ENCODE measurements at places on chromosomes 12 and 14. TPM values are rescaled to one million over a fixed set of nuclear protein-coding genes. Genes with fewer than 3 reads are reported as not detected.

TMEM19 gene
- total RNA-seq, result 39.5 TPM

DNA sequence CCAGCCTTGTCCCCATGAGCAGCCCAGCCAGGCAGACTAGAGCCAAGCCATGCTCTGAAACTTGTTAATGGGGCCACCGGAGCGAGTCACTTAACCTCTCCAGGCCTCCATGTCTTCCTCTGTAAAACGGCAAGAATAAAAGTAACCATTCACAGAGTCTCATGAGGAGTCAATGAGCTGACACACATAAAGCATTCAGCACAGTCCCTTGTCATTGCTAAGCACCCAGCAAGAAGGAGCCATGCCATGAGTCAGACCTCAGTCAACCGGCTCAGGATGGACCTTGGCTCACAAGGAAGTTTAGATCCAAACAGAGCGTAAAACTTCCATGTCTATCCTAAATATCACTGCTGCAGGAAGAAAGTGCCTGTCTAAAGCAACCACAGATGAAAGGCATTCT is 10.6 kb downstream of the FICD start:
- no peaks in the 10 kb centered on the region for H3K27me3 ChIP-seq
- H3K36me3 ChIP-seq, result peaks cover 33% of the 10 kb centered on the region
- no peaks in the 10 kb centered on the region for H3K4me1 ChIP-seq
- H3K27ac ChIP-seq, result no peak overlapping the region
- no peak for DNase-seq

GPHB5 gene
- not detected for total RNA-seq

DNA sequence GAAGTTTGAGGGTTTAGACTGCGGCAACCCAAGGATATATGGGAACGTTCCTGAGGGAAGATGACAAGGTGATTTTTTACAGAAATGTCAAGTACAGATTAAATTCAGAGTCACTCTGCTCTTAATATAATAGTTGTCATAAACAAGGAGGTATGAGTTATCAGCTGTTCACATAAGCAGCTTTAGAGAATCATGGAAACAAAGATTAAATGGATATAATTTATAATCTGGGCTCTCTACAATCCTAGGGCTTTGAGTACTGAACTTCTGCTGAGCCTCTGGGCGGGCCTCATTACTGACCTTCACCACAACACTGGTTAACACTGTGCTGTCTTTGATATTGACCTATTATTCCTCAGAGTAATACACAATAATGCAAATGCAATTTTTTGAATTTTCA is 577.8 kb downstream of the RPS29 start:
- H3K4me3 ChIP-seq, result no peak overlapping the region
- no peaks in the 10 kb centered on the region for H3K27me3 ChIP-seq
- H3K36me3 ChIP-seq, result no peaks in the 10 kb centered on the region
- no peak for DNase-seq
- no peaks in the 10 kb centered on the region for H3K4me1 ChIP-seq

DNA sequence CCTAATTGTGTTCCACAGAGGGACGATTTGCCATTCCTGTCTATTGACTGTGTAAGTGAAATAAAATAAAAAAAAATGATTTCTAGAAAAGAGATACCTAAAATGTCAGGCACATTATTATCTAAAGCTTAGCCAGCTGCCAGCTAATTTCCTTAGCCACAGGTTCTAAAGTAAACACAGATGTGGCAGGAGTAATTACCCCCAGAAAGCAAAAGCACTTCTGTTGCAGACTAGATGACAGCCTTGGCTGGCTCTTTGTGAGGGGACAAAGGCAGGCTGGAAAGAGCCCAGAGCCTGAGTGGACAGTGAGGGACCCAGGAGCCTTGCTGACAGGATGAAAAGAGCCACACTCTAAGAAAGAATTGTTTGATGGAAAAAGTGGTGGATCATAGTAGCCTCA is 418.1 kb downstream of the LRIG3 start:
- H3K27ac ChIP-seq, result no peak overlapping the region
- no peaks in the 10 kb centered on the region for H3K36me3 ChIP-seq
- H3K27me3 ChIP-seq, result no peaks in the 10 kb centered on the region
- DNase-seq, result no peak
- H3K4me3 ChIP-seq, result no peak overlapping the region
- H3K4me1 ChIP-seq, result 0 out of 2 replicates have a peak, but pooled peaks cover 8% of the 10 kb centered on the region

GRCh38 chr12:64791036-64791435 is 31.8 kb upstream of the GNS start:
- H3K27ac ChIP-seq, result no peak overlapping the region
- DNase-seq, result no peak
- H3K4me1 ChIP-seq, result peaks cover 33% of the 10 kb centered on the region
- no peaks in the 10 kb centered on the region for H3K36me3 ChIP-seq

GRCh38 chr14:76591266-76591665 is 170.0 kb upstream of the VASH1 start:
- no peaks in the 10 kb centered on the region for H3K36me3 ChIP-seq
- H3K27ac ChIP-seq, result no peak overlapping the region
- H3K4me1 ChIP-seq, result no peaks in the 10 kb centered on the region

KRT73 gene
- total RNA-seq, result not detected

DNA sequence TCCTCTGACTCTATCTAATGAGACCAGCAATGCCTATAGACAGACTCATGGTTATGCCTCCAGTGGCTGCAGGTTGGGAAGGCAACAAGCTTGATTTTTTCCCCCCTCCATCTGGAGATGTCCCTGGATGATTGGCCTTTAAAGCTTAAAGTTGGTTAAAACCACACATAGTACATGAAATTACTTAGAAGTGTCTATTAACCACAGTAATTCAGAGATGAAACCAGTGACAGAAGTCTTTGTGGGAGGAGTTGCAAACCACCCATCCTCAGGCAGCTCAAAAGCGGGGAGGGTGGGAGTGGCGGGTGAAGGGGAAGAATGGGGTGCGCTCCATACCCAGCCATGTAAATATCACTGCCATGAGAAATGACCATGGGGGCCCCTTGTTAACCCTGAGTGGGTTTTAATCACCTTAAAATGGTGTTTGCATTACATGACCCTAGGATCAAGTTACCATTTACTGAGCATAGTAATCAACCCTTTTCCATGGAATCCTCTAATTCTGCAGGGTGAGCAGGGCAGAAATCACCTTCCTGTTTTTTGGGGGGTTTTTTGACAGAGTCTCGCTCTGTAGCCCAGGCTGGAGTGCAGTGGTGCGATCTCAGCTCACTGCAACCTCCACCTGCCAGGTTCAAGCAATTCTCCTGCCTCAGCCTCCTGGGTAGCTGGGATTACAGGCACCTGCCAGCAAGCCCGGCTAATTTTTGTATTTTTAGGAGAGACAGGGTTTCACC is 133.5 kb downstream of the FOXN3 start:
- no peaks in the 10 kb centered on the region for H3K36me3 ChIP-seq
- no peaks in the 10 kb centered on the region for H3K4me1 ChIP-seq
- no peak overlapping the region for H3K27ac ChIP-seq
- no peak for DNase-seq
- H3K27me3 ChIP-seq, result peaks cover 57% of the 10 kb centered on the region

DNA sequence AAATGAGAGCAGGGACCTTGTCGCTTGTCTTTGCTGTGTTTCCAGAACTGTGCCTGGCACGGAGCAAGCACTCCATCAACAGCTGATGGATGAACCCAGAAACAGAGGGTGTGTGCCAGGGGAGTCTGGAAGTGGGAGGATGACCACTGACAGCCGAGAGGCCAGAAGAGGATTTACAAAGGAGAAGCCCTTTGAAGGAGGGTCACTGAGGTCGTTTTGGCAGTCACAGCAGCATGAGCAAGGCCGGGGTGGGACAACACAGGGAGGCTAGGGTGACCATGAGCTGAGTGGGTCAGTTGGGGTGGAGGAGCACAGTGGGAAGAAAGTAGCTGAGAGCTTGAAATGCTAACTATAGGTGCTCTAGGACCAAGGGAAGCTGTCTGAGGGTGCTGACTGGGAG is 199.6 kb downstream of the NTF3 start:
- no peak overlapping the region for H3K27ac ChIP-seq
- DNase-seq, result no peak
- no peak overlapping the region for H3K4me3 ChIP-seq
- H3K27me3 ChIP-seq, result peaks cover 97% of the 10 kb centered on the region

- no peak overlapping the region for H3K27ac ChIP-seq
- H3K27me3 ChIP-seq, result peaks cover 10% of the 10 kb centered on the region
- DNase-seq, result no peak
- H3K4me1 ChIP-seq, result no peaks in the 10 kb centered on the region
These were observed 154.3 kb upstream of the GSC start for GRCh38 chr14:94924189-94924588.

TAS2R42 gene
- total RNA-seq, result not detected

- no peaks in the 10 kb centered on the region for H3K27me3 ChIP-seq
- no peak overlapping the region for H3K4me3 ChIP-seq
- H3K27ac ChIP-seq, result no peak overlapping the region
- no peak for DNase-seq
- H3K36me3 ChIP-seq, result no peaks in the 10 kb centered on the region
These were observed 131.4 kb upstream of the CCDC175 start for GRCh38 chr14:59707778-59708561.

DNA sequence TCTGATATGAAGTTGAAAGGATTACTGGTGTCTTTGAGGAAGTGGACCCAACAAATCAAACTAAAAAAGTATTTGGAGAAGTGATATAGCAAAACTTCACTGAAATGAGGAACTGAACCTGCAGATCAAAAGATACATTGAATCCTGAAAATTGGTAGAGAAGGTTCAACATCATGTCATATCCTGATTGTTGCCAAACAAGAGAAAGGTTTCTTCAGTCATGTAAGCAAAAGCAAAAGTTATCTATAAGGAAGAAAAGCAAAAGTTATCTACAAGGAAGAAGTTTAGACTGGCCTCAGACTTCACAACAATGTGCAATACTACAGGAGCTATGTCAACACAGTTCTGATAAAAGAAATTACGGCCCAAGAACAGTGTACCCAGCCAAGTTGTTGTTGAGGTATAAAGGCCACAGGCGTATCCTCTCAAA is 142.7 kb downstream of the RAD51B start:
- no peaks in the 10 kb centered on the region for H3K36me3 ChIP-seq
- no peak overlapping the region for H3K4me3 ChIP-seq
- no peaks in the 10 kb centered on the region for H3K27me3 ChIP-seq
- 0 out of 2 replicates have a peak overlapping the region, but pooled peaks have one; percentile 5 for H3K27ac ChIP-seq
- peaks cover 38% of the 10 kb centered on the region for H3K4me1 ChIP-seq

PPP2R5C gene
- total RNA-seq, result 401 TPM

- no peak for DNase-seq
- no peaks in the 10 kb centered on the region for H3K36me3 ChIP-seq
- H3K4me1 ChIP-seq, result no peaks in the 10 kb centered on the region
- H3K27me3 ChIP-seq, result no peaks in the 10 kb centered on the region
These were observed 148.1 kb downstream of the SYT1 start for GRCh38 chr12:79012636-79013035.

DNA sequence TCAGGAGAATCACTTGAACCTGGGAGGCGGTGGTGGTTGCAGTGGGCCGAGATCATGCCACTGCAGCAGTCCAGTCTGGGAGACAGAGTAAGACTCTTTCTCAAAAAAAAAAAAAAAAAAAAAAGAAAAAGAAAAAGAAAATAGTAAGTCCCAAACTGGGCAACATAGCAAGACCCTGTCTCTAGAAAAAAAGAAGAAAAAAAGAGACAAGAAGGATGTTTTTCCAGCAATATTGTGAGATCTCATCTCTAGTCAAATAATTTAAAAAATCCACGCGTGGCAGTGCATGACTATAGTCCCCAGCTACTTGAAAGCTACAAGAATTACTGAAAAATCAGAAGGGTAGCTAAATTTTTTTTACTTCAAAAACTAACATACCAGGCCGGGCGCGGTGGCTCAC is 8.0 kb downstream of the USP44 start:
- no peak overlapping the region for H3K4me3 ChIP-seq
- no peak overlapping the region for H3K27ac ChIP-seq
- H3K27me3 ChIP-seq, result no peaks in the 10 kb centered on the region

- DNase-seq, result no peak
- no peak overlapping the region for H3K27ac ChIP-seq
- peaks cover 14% of the 10 kb centered on the region for H3K4me1 ChIP-seq
- no peaks in the 10 kb centered on the region for H3K36me3 ChIP-seq
- H3K27me3 ChIP-seq, result no peaks in the 10 kb centered on the region
- no peak overlapping the region for H3K4me3 ChIP-seq
These were observed 26.2 kb upstream of the KTN1 start for GRCh38 chr14:55553791-55554190.

FOXG1 gene
- not detected for total RNA-seq

DNA sequence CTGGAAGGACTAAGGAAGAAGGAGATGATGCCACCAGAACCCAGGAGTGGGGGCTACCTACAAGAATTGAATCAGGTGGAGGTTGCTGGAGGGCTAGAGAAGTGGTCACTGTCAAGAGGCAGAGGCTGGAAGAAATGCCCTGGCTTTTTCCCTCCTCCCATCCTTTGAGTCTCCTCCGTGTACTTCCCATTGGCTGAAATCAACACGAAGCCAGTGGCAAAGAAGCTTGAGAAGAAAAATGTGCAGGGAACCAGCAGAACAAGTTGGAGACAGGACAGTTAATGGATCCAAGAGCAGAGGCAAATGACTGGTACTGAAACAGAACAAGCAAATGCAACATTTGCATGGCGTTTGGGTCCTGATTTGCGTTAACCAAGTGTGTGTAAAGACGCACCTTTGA is 9.1 kb upstream of the FBLN5 start:
- H3K4me3 ChIP-seq, result no peak overlapping the region
- DNase-seq, result no peak
- no peak overlapping the region for H3K27ac ChIP-seq
- no peaks in the 10 kb centered on the region for H3K27me3 ChIP-seq
- no peaks in the 10 kb centered on the region for H3K4me1 ChIP-seq
- H3K36me3 ChIP-seq, result no peaks in the 10 kb centered on the region

CACNA2D4 gene
- not detected for total RNA-seq

- H3K4me1 ChIP-seq, result peaks cover 32% of the 10 kb centered on the region
- H3K27me3 ChIP-seq, result no peaks in the 10 kb centered on the region
- no peaks in the 10 kb centered on the region for H3K36me3 ChIP-seq
- no peak overlapping the region for H3K4me3 ChIP-seq
- H3K27ac ChIP-seq, result peak overlapping the region; percentile 39
These were observed 186.4 kb upstream of the PRMT8 start for GRCh38 chr12:3304436-3305165.

DNA sequence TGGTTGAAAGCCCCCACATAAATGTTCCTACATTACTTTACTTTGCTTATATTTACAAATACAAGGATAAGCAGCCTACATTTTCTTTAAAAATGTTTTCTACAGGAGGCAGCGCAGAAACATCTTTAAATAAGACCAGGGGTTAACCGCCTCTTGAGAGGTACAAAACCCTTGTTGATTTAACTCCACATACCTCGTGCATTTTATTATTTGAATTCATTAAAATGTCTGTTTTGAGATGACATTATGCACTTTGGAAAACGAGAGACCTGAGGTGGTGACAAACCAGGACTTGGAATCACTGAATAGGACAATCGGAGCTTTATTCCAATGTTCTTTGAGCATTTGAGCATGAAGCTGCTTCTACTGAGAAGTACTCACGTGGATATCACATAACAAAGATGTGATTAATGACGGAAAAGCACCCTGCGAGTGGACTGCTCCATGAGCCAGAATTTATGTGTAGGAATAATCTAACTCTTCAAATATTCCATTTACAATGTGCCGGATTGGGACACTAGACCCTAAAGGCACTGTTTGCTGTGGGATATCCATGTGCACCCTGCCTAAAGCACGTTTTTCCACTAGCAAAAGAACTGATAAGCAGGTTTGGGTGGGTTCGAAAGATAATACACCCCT is 746 bp upstream of the DUSP16 start:
- H3K27ac ChIP-seq, result peak overlapping the region; percentile 84
- H3K36me3 ChIP-seq, result no peaks in the 10 kb centered on the region
- peaks cover 25% of the 10 kb centered on the region for H3K4me1 ChIP-seq
- peak overlapping the region; percentile 73 for H3K4me3 ChIP-seq

Data from PC-9 (cell line).